Stimulated activated CD4-positive, alpha-beta T cell treated with anti-CD3 and anti-CD28 coated beads, TNF-alpha, amount 100 ng/mL, for 24 hours (primary cell): ENCODE measurements at places on chromosomes 3 and 15.

GRCh38 chr3:54557538-54558428 lies 370.1 kb downstream of the LRTM1 start:
- DNase-seq, result no peak

- no peak for DNase-seq
Measured at GRCh38 chr15:83288381-83288801, 3.9 kb upstream of the BNC1 start.

- no peak for DNase-seq
Measured at GRCh38 chr15:27854601-27855000, 244.5 kb downstream of the OCA2 start.

GRCh38 chr3:177842743-177843734 lies 645.8 kb upstream of the TBL1XR1 start:
- DNase-seq, result no peak

GRCh38 chr3:137760341-137761098 lies 3.6 kb upstream of the SOX14 start:
- DNase-seq, result no peak

GRCh38 chr3:72316501-72317279 lies 531.6 kb downstream of the SHQ1 start:
- no peak for DNase-seq

- no peak for DNase-seq
Measured at GRCh38 chr3:18238746-18239331, 186.3 kb downstream of the SATB1 start.

DNA sequence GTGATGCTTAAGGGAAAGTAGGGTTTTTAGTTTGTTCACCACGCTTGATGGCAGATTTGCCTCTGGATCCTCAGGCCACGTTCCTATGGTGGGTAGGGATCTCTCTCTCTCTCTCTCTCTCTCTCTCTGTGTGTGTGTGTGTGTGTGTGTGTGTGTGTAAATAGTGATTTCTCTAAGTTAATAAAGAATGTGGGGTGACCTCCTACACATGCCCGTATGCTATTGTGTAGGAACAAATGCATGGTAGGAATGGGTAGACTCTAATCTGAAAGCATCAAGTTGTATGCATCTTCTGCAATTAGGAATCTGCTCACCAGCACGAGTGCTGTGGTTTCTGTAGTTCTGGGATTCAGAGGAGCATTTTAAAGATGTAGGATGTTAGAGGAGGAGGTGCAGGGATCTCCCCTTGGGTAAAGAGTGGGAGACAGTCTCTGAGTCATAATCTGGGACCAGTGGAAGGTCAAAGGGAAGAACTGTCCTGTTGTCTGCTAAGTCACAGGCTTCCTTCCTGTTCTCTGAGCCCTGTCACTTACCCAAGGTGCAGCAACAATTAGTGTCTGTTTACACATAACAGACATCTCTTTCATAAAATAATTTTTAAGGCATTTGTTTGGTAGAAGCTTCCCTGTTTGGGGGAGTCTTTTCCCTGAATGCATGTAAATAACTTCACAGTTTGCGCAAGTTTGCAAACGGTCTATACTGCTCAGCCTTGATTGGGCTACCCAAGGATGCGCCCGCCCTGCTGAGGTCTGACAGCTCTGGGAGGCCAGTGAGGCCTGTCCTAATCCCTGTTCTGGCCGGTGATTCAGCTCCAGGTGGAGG lies 139.8 kb downstream of the IGF1R start:
- DNase-seq, result no peak

DNA sequence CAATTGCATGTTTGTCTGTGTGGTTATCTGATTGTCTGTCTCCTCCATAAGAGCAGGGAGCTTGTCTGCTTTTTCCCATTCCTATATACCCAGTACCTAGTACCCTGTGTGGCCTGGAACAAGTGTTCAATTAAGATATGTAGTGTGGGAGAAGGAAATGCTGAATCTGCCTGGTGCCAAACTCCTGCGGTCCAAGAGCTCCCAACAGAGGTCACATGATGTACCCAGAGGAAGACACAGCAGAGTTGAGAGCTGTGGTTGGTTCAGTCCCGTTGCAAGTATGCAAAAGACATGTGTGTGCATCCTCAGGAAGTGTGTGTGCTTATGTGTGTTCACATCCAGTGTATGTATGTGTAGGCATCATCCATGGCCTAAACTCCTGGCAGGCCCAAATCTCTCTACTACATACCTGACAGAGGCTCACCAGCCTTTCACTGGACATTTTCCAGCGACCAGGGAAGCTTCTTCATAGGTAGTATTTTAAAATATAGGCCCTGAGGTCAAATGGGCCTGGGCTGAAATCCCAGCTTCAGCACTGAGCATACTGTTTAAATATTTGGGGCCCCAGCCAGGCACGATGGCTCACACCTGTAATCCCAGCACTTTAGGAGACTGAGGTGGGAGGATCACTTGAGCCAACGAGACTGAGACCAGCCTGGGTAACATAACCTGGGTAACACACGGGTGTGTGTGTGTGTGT lies 34.0 kb upstream of the ITGA11 start:
- DNase-seq, result no peak

- DNase-seq, result no peak
Measured at GRCh38 chr15:56744701-56745683, 11.7 kb upstream of the ZNF280D start.

- no peak for DNase-seq
Measured at GRCh38 chr3:108071368-108071767, 19.5 kb downstream of the CD47 start.

GRCh38 chr3:107861422-107861821 lies 229.4 kb downstream of the CD47 start:
- no peak for DNase-seq

- DNase-seq, result no peak
Measured at GRCh38 chr3:179398574-179399231, 51.2 kb downstream of the MFN1 start.

- DNase-seq, result no peak
Measured at GRCh38 chr3:133477487-133477886, 77.6 kb downstream of the BFSP2 start.

GRCh38 chr3:94234177-94234788 lies 171.4 kb downstream of the NSUN3 start:
- no peak for DNase-seq

- DNase-seq, result no peak
Measured at GRCh38 chr3:143326983-143327778, 207.6 kb downstream of the CHST2 start.

- DNase-seq, result no peak
Measured at GRCh38 chr15:43168192-43169107, 16.8 kb upstream of the CCNDBP1 start.

GRCh38 chr3:12751571-12751970 lies 7.5 kb downstream of the TMEM40 start:
- no peak for DNase-seq

GRCh38 chr3:152511904-152512303 lies 243.2 kb downstream of the MBNL1 start:
- no peak for DNase-seq

GRCh38 chr3:48612309-48612708 lies 2.9 kb upstream of the UQCRC1 start:
- no peak for DNase-seq

DNA sequence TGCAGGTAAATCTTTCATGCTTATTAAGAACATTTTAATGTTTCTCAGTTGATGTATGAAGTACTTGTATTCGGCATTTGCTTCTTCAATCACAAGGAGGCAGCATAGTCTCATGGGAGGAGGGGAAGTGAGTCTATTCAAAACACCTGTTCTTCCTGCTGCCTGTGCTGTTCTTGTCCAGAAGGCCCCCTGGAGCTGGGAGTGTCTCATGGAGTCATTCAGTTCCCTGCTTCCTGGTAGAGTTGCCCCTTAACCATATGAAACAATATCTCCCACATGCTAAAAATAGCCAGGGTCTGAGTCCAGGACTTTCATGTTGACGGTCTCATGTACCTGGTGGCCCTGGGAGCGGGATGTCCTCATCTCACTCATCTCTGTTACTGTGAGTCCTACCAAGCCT lies 15.5 kb upstream of the PPP1R2 start:
- no peak for DNase-seq

DNA sequence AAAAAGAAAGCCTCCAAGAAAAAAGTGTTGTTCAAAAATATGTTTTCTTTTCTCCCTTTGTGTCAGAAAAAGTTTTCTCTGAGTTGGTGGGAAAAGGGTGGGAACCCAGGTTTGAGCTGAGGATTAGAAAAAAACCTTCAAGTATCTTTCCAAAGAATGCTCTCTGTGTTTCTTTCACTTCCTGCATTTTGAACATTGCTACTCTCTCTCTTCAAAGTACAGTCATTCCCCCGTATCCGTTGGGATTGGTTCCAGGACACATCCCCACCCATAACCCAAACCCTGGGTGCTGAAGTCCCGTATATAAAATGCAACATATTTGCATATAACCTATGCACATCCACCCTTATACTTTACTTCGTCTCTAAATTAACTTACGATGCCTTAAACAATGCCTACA lies 139.6 kb downstream of the TMCO5A start:
- no peak for DNase-seq

GRCh38 chr3:134027631-134028030 lies 2.1 kb downstream of the SLCO2A1 start:
- DNase-seq, result no peak

- no peak for DNase-seq
Measured at GRCh38 chr3:45596290-45596791, 1.8 kb downstream of the LIMD1 start.

DNA sequence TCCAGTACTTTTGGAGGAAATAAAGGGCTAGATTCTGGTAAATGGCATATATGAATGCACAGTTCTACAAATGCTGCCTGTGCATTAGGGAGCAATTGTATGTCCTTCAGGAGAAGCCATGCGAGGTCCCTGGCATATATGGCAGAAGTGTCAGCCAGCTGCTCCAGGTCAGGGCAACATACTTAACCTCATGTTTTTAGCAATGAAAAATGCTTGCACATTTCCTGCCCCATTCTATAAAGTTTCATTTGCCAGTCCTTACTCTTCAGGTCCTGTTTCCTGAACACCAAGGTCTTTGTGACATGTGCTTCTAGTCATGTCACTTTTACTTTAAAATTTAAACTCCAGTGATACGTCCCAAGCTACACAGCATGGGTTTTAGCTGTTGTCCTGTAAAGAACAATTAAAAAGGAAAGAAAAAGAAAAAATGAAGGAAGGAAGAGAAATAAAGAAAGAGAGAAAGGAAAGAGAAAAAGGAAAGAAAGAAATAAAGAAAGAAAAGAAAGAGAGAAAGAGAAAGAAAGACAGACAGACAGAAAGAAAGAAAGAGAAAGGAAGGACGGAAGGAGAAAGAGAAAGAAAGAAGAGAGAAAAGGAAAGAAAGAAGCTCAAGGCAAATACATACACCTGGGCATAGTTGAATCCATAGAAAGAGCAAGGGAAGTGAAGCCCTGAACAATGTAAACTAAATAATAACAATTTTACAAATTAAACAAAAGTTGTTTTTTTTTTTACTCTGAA lies 20.1 kb upstream of the PTX3 start:
- no peak for DNase-seq

DNA sequence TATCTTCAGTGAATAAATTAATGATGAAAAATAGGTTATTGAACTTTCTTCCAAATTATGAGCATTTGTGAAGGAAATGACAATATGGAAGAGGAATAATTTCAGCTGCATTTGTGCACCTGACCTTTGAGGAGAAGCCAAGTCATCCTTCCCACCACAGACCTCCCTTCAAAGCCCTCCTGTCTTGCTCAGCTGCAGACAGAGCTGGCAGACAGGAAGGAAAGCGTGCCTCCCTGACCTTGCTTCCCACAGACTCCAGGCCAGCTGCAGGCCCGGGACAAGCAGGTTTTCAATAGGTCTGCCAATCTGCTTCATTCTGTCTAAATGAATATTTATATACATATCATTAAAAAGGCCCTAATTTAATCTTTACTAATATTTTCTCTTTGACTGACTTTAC lies 152.9 kb upstream of the RBMS3 start:
- no peak for DNase-seq
